ENCODE measurements at places on chromosomes 6 and 20.

DNA sequence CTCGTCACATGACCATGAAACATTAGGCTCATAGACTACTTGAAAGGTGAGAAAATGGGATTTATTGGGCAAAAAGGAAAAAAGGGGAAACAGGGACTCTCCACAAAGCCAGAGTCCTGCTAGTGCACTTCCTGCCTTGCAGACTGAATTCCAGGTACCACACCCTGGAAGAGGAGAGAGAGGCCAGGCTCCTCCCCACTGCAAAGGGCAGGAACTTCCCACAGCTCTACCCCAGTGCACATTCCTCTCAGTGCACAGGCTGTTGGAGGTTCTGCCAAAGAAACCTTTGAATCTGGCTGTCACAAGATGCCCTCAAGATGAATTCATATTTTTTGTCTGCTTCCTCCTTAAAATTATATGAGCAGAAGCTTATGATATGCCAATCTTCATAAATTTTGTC, 920.4 kb upstream of the GJE1 start:
- no peak for DNase-seq

DNA sequence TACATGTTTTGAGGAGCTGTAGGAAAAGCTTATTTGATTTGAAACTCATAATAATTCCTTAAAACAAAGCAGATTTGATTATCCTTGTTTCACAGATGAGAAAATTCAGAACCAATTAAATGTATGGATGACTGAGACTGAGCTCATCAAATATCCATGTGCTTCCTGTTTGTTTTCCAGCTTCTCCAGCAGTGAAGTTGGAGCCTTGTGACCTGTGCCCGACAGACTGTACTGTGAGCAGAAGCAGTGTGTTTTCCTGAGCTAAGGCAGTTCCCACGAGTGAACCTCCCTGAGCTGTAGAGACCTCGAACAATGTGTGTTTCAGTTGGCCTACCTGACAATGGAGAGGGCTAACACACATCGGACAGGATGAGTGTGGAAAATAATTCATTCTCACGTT, 599.5 kb upstream of the NRSN1 start:
- no peak for DNase-seq

DNA sequence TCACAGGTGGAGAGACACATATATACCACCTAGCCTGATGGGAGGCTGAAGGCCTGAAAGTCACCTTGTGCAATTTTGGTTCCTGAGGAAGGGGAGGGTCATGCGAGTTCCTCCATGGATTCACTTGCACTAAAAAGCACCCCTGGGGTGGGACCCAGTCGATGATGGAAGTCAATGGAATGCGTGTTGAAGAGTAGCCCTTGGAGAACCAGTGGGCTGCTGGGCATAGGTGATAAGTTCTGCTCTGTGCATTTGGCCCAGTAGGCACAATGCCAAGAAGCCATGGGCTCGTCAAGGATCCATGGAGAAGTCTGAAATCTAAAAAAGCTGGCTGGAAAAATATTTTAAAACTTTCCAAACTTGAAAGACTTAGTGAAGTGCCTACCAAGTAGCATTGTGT, 18.9 kb upstream of the SCRT2 start:
- DNase-seq: no peak

GRCh38 chr20:16368645-16369292, 204.5 kb downstream of the KIF16B start:
- DNase-seq: peak; percentile 45

GRCh38 chr20:63482021-63482587, 9.6 kb upstream of the KCNQ2 start:
- DNase-seq: no peak

DNA sequence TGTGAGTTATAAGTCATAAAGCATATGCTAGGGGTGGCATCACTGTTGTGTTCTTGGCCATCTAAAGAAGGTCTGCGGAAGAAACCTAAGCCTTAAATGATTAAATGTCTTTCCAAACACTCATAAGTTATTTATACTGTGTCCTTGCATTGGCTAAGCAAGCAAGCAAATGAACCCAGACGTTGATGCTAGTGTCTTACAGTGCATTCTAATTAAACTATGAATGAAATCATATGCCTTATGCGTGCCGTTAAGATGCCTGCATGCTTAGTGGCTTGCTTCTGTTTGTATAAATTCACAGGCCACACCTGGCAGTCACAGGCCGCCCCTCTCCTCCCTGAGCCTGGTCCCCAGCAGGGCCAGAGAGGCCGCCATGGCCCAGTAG, 49.9 kb downstream of the RIN2 start:
- peak; percentile 34 for DNase-seq

DNA sequence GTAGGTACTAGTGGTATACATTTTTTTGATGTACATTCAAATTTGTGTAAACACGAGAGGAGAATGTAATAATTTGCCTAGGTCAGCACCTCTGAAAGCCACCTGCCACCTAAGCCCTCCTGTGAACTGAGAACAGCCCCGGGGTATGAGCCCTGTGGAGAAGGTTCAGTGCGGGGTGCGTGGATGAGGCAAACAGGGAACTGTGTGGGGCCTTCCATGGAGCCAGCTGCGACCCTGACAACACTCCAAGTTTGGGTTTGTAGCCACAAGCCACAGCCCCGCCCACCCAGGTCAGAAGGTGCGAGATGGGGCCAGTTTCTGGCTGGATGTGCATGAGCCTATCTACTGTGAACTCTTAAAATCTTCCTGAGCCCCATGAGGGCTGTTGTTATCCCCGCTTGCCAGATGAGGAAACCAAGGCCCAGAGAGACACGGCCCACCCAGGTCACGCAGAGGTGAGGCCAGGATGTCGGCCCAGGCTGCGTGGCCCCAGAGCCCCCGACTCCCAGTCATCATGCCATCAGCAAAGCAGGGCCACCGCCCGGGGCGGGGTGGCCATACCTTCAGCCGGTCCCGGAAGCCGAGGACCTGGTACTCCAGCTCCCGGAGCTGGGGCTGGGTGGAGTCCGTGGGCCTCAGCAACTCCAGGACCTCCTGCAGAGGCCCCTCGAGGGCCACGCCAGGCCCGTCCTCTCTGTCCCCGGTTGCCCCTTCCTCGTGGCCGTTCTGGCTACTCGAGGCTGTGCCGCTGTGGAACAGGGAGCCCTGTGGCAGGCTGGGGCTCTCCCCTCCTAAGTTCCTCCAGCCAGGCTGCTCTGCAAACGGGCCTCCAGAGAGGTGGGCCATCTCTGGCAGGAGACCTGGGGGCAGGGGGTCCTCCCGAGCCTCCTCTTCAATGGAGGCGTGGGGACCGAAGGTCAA, 89.6 kb downstream of the RIPOR3 start:
- no peak for DNase-seq

DNA sequence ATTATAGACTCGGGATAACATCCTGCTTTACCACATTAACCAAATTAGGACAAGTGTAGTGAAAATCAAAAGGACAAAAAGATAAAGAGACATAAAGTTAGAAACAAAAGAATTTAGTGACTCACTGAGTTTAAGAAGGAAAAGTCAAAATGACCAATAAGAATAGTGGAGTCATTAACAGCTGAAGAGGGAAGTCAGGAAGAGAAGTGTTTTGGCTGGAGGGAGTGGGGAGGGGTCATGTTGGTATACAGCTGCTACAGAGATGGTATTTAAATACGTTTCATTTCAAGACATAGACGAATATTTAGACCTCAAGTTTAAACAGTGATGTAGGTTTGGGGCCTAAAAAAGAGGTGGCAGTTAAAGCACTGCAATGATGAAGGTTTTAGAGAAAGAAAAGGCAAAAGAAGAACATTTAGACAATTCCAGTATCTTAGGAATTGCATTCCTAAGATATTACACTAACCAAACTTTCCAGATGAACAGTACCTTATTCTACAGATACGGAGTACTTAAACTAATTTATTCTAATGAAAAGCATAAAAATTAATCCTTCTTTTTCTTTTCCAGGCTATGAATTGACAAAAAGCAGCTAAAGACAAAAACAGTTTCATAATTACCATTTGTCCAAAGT, 10.6 kb downstream of the FKBP5 start:
- DNase-seq: peak; percentile 26

- DNase-seq: no peak
Observed at GRCh38 chr6:6685249-6686040, 96.9 kb downstream of the LY86 start.

GRCh38 chr20:32007787-32008616, 2.2 kb upstream of the CCM2L start:
- DNase-seq: no peak

GRCh38 chr6:119280668-119281067, 68.9 kb downstream of the MAN1A1 start:
- peak; percentile 17 for DNase-seq

DNA sequence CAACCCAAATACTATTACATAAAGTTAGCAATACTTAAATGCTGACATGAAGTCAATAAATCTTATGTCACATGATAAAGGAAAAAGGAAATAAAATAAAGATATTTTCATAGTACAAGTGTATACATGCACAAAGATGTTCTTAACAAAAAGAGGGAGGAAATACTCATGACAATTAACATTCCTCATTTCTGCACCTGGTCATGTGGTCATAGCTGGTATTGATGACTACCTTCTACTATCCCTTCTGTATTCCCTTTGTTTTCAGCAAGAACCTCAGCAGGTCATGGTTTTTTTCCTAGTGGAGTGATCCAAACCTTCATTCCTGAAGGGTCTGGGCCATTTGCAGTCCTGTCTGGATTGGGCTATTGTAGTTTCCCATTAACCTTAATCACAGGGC, 43.5 kb upstream of the FYN start:
- no peak for DNase-seq

DNA sequence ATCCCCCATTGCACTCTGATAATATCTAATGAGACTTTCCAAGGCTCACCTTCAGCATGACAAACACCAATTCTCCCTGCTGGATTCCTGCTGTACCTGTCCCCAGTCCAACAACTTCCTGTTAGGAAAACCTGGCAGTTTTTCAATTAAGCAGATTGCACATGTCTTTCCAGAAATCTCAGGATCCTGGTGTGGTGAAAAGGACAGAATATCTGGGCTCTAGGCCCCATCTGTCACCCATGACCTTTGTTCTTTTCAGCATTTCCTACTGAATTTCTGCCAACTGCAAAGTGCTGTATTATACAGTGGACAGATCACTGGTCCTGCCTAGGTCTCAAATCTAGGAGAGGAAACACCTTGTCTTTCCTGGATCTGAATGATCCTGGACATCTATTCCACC, 27.7 kb upstream of the DTNBP1 start:
- DNase-seq: no peak

- DNase-seq: peak; percentile 98
Observed at GRCh38 chr6:108737594-108738546, 110.4 kb upstream of the ARMC2 start.

GRCh38 chr6:13304101-13304500, 24.2 kb downstream of the TBC1D7 start:
- DNase-seq: no peak

DNA sequence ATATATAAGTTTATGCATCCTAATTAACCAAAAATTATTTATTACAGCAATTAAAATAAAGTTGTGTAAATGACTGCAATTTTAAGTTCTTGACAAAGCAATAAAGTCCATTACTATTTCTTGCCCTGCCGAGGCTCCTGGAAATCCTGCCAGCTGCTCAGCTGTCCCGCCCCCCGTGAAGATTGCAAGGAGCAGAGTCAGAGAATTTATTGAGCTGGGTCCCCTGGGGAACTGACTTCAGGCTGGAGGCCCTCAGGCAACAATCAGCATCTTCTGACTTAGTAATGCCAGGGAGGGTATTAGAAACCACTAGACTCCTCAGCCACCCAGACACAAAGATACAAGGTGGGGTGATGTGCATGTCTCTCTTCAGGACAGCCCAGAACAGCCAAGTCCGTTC, 92.3 kb downstream of the EDN3 start:
- no peak for DNase-seq

DNA sequence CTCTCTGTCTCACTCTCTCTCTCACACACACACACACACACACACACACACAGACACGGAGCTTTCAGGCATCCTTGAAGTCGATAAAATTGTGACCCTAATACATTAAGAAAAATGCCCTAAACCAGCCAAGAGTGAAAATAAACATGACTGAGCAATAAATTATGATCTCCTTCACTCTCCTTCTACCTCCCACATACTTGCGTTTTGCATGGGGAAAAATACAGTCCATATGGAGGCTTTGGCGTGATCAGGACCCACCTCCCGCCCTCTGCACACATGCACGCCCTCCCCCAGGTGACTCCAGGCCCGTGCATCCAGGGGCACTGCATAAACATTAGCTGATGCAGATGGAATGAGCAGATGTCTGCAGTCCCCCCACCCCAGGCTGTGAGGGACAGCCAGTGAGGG, 114.2 kb upstream of the JARID2 start:
- no peak for DNase-seq

DNA sequence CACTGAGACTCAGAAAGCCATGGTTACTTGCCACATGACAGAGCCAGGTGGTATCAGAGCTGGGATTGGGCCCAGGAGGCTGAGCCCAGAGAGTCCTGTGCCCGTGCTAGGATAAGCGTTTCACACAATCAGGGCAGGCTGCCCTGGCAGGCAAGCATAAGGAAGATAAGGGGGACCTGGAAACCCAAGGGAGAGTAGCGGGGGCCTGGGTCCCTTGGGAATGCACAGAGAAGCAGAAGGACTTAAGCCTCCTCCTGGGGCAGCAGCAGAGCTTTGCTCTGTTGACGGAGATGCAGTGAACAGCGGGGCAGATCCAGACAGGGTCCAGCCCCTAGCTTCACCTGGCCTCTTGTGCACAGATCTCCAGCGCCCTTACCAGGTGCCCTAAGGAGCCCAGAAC, 8.7 kb downstream of the TRIB3 start:
- DNase-seq: no peak

GRCh38 chr6:147711476-147711875, 203.0 kb downstream of the SAMD5 start:
- peak; percentile 7 for DNase-seq

GRCh38 chr6:94323853-94324252, 904.5 kb upstream of the EPHA7 start:
- DNase-seq: no peak

GRCh38 chr6:156175433-156175832, 601.7 kb upstream of the ARID1B start:
- no peak for DNase-seq

DNA sequence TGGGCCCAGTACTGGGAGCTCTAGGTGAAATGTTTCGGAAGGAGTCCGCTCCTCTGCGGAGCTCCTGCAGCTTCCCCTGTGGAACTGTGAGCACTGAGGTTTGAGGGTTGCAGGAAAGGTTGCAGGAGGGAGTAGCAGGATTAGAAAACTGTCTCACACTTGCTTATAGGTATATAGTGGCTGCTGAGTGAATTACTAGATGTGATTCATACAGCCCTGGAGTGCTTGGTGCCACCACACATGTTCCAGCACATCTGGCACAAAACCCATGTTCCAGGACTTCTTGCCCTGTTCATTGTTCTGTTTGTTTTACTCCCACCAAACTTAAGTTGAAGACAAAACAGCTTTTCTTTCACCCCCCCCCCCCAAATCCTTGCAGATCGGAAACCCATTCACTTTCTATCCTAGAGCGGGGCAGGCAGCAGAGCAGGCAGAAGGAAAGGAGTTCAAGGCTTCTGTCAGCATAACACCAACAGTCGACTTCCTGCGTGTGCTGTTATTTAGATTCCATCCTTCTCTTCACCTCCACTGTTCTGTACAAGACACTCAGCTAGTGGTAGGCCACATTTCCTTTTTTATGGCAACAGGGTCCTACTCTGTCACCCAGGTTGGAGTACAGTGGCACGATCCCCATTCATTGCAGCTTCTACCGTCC, 669 bp upstream of the PEX6 start:
- peak; percentile 51 for DNase-seq

Data from foreskin fibroblast (primary cell).